ENCODE measurements at places on chromosomes 3 and 15.
A peak's percentile ranks its signal among the peaks of the same experiment; 100 is the strongest.

DNA sequence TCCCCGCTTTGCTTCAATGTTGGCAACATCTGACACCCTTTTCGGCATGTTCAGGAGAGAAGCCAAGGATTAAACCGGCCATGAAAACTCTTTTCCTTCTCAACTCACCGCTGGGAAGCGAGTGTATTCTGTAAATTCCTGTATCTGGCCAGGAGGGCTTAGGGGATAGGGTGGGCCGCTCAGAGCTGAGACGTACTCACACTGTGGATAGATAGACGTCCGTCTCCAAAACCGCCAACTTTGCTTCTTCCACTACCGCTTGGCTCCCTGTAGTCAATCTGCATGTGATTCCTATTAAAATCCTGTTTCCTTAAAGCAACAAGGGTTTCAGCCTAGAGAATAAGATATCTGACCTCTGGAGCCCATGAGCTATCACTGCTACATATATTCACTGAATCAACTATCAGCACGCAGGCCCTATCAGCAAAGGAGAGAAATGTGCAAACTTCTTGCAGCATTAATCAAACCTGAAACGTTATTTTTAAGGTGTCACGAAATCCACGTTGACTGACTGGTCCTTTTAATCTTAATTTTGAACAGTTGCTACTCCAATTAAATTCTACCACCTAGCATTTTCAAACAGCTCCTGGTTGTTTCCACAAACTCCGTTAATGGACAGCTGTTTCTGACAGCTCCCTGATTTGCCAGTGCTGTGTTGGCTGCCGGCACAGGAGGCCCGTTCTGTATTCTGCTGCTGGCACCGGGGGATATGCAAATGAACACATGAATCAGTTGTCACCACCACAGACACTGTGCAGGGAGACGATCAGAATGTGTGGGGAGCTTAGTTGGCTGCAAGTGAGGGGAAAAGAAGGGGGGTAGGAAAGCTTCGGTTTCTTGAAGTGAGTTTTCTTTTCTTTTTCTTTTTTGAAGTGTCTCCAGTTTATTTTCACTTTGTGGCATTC, 438.9 kb upstream of the ARRDC4 start:
- DNase-seq, result no peak

- no peak for DNase-seq
Observed at GRCh38 chr3:130739848-130740247, 6.8 kb downstream of the PIK3R4 start.

- no peak for DNase-seq
Observed at GRCh38 chr3:99250821-99251355, 349.4 kb upstream of the DCBLD2 start.

DNA sequence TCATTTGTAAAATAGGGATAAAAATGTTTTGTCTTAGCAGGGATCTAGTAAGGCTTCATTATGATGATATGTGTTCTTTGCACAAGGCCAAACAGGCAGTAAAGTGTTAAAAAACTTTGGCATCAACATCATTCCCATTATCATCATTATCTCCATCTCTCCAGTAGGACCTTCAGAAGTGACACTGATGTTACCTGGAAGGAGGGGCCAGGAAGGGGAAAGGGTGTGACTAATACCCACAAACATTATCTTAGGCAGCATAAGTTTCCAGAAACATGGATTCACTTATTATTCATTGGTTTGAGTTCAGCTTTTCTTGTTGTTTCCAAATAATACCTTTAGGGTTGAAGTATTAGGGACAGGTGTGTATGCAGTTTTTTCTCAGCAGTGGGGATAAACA, 399.6 kb downstream of the PTPRG start:
- DNase-seq, result no peak

DNA sequence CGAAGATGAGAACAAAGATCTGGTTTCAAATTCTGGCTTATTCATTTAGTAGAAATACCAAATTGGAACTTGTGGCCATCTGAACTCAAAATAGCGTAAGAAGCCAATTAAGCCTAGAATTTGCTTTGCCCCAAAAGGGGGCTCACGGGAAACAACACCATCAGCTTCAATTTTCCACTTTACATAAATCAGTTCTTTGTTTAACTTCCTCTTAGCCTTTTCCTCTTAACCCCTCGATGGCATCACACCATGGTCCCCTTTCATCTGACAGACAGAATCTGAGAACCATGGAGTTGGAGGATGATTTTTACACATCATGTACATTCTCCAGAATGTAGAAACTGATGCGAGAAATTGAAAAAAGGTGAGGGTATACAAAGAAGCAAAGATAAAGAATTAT, 207.0 kb downstream of the FOXP1 start:
- no peak for DNase-seq

DNA sequence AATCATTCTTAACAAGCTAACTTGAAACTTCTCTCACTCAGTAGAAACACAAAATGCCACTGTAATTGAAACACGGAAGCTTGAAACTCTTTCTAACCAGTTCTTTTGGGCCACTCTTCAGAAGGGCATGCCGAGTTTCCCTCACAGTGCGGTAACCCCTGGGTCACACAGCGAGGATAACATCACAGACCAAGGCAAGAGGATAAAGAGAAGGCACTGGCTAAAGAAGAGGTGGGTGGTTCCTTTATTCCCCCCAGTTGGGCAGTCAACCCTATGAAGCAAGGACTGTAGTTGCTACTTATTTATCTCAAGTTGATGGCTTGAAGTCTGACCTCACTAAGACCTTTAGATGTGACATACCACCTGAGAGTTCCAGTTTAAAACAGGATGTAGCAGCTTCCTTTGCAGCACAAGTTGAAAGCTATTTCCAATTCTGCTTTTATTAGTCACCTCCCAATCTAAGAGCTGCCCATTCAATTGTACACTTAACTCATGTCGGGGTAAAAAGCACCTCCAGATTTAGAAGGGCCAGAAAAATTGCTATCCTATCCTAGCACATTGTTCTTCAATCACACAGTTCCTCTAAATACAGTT, 272.4 kb downstream of the TIGIT start:
- no peak for DNase-seq

DNA sequence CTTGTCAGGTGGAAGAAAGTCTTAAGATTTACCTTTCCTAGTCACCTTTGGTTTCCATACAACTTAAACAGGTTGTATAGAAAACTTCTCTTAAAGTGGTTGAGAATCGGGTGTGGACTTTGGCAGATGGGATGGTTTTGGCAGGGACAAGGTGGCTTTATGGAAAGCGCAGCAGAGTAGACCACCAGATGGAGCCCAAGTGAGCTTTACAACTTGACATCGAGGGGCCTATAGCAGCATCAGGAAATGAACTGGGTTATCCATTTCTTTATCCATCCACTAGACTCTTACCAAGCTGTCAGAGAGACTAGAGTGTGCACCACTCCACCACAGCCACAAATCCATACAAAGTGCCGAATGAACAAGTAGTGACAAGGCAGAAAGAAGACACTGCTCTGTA, 85.3 kb upstream of the MBNL1 start:
- DNase-seq, result peak; percentile 38

All from GDM1 (cell line).